ENCODE measurements at places on chromosomes 5 and 9. TPM values are rescaled to one million over a fixed set of nuclear protein-coding genes. Genes with fewer than 3 reads are reported as not detected.

OBP2B gene
- not detected for total RNA-seq

NTRK2 gene
- 0.46 TPM for total RNA-seq

BHMT2 gene
- total RNA-seq: 3.8 TPM

GRCh38 chr5:127870914-127871313 lies 167.7 kb downstream of the CCDC192 start:
- DNase-seq: no peak

ITK gene
- total RNA-seq: 0.29 TPM

ANKDD1B gene
- 1.3 TPM for total RNA-seq

GRCh38 chr5:136047858-136048257 lies 19.1 kb downstream of the TGFBI start:
- no peak for DNase-seq

- no peak for DNase-seq
These were observed 20.6 kb downstream of the GNAQ start for GRCh38 chr9:78011049-78011448.

GPRIN1 gene
- total RNA-seq: 34.0 TPM
